Renal cortex interstitium (tissue), 15 donors: ENCODE measurements at places on chromosomes 11 and 22.

DNA sequence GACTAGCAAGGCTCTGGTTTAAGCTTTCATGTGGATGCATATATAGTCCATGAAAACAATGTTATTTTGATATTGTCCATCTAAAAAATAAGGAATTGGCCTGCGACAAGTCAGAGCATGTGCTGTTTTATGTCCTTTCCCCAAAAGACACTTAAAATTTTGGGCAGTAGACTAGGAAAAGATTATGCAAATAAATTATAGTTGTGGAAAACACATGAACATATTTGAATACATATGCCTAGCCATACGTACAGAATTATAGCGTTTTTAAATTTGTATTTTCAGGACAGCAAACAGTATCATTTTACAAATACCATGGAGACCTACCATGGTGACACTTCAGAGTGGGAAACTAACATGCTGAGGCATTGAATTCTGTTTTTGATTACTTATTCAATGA lies 113.8 kb upstream of the SLC5A12 start:
- DNase-seq: no peak

DNA sequence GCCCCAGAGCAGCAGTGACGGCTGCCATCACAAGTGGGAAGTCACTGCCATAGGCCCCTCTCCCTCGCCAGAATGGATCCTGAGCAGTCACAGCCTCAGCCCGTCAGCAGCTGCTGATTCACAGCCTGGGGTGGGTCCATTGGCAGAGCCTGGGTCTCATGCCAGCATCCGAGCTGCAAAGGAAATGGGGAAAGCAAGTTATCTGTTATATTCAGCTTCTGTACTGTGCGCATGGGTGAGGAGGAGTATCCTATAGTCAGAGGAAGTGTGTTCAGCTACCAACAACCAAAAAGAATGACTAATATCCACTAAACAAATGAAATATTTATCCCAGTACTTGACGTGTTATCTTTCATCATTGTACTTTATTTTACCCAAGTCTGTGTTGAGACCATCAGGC lies 119.7 kb downstream of the RCN1 start:
- no peak for DNase-seq

- DNase-seq: no peak
These were observed 221.9 kb downstream of the SBF2 start for GRCh38 chr11:10072142-10072541.

DNA sequence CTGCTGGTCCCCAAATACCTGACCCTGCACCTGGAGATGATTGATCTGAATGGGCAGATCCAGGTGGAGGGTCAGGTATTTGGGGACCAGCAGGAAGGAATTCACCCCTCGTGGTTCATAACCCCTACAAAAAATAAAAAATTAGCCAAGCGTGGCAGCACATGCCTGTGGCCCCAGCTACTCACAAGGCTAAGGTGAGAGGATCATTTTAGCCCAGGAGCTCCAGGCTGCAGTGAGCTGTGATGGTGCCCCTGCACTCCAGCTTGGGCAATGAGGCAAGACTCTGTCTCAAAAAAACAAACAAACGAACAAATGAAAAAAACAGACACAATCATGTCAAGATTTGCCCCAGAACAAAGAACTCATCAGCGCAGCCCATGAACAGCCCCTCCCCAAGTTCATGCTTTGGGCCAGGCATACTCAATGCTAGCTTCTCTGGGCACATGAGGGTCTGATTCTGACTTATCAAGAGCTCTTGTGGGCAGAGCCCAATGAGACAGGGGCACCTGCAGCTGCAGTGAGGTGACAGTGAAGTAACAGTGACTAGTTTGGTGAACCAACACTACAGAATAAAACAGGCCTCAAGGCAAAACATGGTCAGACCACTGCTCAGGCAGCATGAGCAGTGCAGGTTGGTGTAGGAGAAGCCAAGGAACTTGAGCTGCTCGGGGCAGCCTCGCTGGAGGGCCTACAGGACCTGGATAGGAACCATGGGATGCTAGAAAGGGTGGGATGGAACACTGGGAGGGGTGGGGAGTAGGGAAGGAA lies 10.2 kb upstream of the FCHSD2 start:
- no peak for DNase-seq

- DNase-seq: no peak
These were observed 153.0 kb upstream of the PITPNB start for GRCh38 chr22:28072066-28072465.

- DNase-seq: no peak
These were observed 38.5 kb downstream of the DNAJC24 start for GRCh38 chr11:31408201-31408600.

DNA sequence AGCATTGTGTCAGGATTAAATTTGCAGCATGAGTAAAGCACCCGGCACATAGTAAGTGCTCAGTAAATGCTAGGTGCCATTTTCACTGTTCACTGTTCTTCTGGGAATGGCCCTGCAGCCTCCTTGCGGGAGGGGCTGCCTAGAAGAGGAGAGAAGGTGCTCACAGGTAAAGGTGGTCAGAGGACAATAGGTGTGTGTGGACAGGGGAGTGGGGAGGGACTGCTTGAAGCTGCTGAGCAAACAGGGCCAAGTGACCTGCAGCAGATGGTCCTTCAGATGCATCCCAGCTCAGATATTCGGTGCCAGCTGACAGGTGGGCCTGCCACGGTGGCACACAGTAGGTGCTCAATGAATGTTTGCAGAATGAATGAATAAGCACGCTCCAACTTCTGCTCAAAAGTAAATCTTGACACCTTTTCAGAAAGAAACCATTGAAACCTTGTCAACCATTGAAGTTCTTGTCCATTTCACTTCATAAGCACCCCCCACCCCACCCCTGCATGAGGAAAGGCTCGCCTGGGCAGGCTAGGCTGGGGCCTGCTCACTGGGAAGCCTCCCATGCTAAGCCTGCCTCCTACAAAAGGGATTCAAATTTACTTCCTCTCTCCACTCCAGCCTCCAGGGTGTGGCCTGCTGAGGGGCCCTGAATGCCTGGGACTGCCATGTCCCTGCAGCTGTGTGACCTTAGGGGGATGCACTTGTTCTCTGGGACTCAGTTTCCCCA lies 1.6 kb downstream of the KIAA0930 start:
- no peak for DNase-seq

DNA sequence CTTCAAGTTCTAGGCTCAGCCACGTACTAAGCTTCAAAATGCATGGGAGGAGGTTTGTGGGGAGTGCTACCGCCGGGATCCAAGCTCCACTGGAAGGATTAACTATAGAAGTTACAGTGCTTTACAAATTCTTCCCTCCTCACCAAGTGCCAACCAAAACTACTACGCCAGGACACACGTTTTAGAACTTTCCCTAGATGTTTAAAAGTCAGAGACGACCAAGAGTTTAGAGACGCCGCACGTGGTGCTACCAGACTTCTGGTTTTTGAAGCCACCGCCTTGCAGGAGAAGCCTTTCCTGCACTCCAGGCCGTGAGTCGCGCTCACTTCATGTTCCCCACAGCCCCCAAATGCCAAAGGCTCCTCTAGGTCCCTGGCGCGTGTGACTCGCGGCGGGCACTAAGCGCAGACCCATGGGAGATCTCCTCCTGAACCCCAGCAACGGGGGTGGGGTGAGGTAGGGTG lies 734 bp downstream of the SNU13 start:
- no peak for DNase-seq

GRCh38 chr11:35146074-35146521 lies 7.1 kb downstream of the CD44 start:
- DNase-seq: no peak

DNA sequence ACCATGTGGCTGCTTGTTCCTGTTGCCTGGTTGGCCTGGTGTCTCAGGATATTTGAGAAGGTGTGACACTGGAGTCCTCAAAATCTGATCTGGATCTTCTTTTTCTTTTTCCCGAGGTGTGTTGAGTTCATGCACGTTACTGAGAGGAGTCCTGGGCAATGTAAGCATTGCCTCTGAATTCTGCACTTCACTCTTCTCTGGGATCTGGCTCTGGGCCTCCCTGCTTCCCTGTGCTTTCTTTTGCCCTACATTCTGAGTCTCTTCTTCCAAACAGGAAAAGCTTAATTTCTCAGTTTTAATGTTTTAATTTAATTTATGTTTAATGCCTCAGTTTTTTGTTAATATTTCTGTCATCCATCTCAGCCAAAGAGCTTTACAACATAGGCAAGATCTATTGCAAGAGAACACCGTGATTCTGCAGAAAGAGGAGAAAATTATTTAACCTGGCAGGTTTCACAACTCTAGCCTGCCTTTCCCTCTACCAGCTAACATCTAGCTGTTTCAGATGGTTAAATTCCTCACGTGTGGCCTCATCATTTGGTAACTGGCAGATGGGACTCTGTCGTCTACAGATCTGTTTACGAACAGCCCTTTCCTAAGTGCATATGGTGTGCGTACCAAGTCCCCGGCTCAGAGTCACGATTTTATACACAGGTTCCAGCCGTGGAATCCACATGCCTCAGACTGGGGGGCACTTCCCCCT lies 24.7 kb downstream of the LDLRAD3 start:
- DNase-seq: no peak
